ENCODE measurements at places on chromosomes 2 and 18.

GRCh38 chr18:70290482-70291294 lies 1.8 kb downstream of the SOCS6 start:
- no peak for DNase-seq

DNA sequence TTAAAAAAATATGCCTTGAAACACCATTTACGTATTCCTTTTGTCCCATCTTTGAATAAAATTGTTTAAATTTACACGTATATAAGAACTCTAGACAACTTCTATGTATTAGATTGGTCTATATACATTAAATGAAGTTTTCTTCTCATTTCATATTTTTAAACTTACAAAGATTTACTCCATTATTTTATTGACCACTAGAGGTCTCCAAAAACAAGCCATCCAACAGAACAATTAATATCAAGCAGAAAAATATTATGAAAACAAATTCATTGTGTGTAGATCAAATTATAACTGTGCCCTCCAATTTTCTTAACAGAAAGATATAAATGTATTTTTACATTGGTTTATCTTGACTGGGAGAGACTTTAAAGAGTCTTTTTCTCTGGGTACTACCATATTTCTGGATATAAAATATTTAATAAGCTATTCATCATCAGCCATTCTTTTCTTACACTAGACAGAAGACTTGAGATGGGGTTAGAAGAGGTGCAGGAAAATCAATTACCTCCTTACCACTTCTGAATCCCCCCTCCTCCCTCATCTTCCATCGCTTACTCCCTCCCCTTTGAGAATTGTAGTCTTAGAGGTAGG lies 66.5 kb downstream of the DPP4 start:
- DNase-seq, result peak; percentile 12

DNA sequence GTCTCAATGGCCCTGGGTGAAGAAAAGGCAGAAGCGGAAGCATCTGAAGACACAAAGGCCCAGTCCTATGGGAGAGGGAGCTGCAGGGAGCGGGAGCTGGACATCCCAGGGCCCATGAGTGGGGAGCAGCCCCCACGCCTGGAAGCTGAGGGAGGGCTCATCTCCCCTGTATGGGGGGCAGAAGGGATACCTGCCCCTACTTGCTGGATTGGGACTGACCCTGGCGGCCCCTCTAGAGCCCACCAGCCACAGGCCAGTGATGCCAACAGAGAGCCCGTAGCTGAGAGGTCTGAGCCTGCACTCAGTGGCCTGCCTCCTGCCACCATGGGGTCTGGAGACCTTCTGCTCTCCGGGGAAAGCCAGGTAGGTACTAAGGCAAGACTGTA lies 13.2 kb downstream of the CEP68 start:
- no peak for DNase-seq

GRCh38 chr18:79496978-79497637 lies 101.4 kb downstream of the NFATC1 start:
- no peak for DNase-seq

DNA sequence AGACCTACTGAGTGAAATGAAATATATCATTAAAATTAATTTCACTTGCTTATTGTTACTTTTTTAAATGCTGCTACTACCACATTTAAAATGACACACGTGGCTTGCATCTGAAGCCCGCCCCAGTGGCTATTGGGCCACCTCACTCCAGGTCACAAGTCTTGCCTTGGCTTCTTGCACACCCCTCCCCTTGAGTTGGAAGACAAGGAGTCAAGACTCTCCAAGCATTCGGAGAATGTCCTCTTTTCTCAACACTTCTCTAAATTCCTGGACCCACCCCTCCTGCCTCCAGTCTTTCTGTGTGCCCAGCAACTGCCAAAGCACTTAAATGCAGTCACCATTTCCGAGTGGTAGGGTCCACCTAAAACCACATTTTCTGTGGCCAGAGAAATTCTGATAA lies 73.4 kb downstream of the ZBTB7C start:
- DNase-seq, result no peak

DNA sequence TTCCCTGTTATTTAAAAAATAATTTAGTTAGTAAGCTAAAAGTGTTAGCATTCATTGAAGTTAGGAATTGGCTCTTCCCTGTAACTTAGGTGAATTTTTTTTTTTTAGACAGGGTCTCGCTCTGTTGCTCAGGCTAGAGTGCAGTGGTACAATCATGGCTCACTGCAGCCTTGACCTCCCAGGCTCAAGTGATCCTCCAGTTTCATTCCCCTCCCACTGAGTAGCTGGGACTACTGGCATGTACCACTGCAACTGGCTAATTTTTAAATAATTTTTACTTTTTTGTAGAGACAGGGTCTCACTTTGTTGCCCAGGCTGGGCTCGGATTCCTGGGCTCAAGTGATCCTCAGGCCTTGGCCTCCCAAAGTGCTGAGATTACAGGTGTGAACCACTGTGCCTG lies 66.4 kb downstream of the CERS6 start:
- DNase-seq, result no peak

DNA sequence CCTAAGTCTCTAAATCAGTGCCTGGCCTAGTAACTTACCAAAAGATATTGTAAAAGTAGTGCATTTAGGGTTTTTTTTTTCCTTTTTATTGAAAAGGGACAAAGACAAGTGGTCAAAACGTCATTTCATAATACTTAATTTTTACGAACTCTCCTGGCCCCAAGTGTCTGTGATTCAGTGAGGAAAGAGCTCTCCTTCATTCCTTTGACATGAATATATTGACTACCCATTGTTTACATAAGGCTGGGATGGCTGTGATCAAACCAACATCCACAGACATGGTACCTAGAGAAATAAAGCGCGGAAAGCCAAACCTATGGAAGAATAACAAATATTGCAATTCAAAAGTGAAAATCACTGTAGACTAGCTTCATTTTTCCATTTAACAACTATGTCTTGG lies 198.4 kb downstream of the BABAM2 start:
- DNase-seq, result no peak

GRCh38 chr2:219358170-219359075 lies 25.9 kb upstream of the RESP18 start:
- DNase-seq, result no peak

- no peak for DNase-seq
Measured at GRCh38 chr2:167939514-167940345, 307.7 kb downstream of the STK39 start.

DNA sequence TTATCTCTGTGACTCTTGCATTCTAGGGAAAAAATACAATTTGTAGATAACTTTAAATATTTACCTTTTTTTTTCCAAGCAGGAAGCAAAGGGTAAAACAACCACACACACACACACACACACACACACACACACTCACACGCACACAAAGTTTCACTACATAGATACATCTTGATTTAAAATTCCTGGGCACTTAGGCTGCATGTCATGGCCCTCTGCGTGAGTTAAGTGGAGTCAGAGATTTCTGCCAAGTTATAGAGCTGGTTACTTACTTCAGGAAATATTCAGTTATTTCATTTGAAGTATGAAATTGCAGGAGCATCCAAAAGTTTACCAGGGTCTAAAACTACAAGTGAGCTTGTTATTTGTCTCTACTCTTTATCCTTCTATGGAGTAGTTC lies 612.0 kb downstream of the IRS1 start:
- no peak for DNase-seq

GRCh38 chr18:25594351-25594750 lies 242.4 kb upstream of the ZNF521 start:
- no peak for DNase-seq

GRCh38 chr2:60766283-60766682 lies 10.2 kb downstream of the PAPOLG start:
- no peak for DNase-seq

GRCh38 chr2:173149491-173149890 lies 73.8 kb downstream of the MAP3K20 start:
- no peak for DNase-seq

DNA sequence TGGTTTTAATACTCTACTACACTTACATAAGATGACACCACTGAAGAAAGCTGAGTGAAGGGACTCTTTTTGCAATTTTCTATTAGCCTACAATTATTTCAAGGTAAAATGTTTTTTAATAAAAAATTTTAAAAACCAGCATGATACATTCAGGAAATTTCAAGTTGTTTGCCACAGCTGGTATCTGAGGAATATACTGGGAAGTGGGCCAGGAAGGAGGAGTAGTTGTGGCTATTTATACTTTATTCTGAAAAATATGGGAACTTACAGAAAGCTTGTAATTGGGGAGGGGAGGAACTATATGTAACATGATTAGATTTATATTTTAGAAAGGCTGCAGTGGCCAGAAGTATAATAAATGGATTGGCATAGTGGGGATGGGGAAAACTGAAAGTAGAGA lies 40.8 kb downstream of the WDR35 start:
- DNase-seq, result no peak

DNA sequence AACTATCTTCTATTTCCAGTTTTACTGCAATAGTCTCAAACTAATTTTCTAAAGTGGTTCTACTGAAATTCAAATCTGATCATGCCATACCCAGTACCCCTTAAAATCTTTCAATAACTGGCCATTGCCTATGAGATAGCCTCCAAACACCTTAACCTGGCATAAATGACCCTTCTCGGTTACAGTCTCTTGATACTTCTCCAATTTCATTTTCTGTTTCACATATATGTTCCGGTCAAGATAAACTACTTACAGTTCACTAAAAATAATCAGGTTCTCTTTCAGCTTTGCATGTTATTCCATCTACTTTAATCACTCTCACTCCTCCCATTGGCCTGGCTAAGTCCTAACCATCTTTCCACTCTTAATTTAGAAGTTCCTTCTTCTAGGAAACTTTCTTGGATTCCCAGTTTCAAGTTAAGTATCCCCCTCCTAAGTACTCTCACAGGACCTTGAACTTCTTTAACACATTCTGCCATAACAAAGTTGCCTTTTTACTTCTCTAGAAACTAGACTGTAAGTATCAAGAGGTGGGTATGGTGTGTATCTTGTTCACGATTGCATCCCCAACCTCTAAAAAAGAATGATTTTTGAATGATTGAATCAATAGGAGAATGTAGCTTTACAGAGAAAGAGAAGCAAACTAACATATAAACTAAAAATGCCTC lies 110.2 kb upstream of the RBBP8 start:
- no peak for DNase-seq

- DNase-seq, result no peak
Measured at GRCh38 chr2:191222507-191222906, 22.7 kb upstream of the MYO1B start.

- no peak for DNase-seq
Measured at GRCh38 chr2:233358335-233358734, 4.0 kb downstream of the DGKD start.

DNA sequence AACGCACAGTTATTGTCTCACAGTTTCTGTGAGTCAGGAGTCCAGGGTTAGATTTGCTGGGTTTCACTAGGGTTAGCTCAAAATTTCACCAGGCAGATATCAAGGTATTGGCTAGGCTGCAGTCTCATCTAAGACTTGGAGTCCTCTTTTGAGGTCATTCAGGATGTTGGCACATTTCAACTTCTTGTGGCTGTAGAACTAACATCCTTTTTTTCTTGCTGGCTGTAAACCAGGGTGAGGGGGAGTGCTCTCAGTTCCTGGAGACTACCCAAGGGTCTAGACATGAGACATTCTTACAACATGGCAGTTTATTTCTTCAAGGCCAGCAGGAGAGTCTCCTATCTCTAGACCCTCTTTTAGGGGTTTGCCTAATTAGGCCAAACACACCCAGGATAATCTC lies 12.8 kb upstream of the CAVIN2 start:
- no peak for DNase-seq

- DNase-seq, result peak; percentile 42
Measured at GRCh38 chr2:55047677-55048299, 2.5 kb downstream of the RTN4 start.
